Stimulated activated CD8-positive, alpha-beta memory T cell treated with anti-CD3 and anti-CD28 coated beads, Interleukin-2, amount 100 ng/mL, for 48 hours (primary cell): ENCODE measurements at places on chromosomes 5 and 9.

DNA sequence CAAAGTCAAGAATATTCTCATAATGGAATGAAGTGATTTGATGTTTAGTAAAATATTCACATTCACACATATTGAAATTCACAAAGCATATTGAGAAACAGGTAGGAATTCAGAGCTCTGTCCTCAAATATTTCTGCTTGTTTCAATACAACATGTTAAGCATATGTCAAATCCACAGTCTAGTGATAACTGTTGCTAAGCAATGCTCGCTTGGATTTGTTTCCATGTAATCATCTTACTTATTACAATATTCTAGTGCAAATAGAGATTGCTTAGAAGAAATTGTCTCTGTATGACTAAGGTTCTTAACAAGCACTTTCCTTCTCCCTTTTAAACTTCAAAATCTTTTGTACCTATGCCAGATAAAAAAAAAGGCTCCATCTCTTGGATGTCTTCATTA lies 995.7 kb downstream of the CDH18 start:
- DNase-seq: no peak

- no peak for DNase-seq
Measured at GRCh38 chr9:4983601-4984165, 1.4 kb upstream of the JAK2 start.

- DNase-seq: no peak
Measured at GRCh38 chr9:124262649-124262972, 4.9 kb downstream of the NEK6 start.

GRCh38 chr5:171318026-171318425 lies 9.0 kb downstream of the TLX3 start:
- DNase-seq: no peak

DNA sequence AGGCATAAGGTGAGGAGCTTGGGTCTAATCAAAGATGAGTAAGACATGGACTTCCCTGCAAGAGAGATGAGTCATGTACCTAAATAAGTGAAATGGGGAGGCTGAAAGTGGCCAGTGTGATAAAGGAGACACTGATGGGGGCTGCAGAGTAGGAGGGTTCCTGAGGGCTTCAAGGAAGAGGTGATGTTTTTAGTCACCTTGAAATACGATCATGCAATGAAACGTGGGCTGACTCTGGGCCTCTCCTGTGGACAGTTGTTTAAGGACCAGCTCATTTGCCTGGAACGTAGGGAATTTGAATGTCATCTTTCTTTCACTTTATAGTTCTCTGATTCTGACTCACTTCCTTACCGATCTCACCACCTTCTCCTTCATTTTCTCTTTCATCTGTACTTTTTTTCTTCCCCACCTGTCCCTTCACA lies 49.6 kb upstream of the CPLX2 start:
- DNase-seq: no peak

GRCh38 chr9:109781086-109781485 lies 1.1 kb downstream of the PALM2AKAP2 start:
- no peak for DNase-seq

GRCh38 chr9:112380825-112381221 lies 915 bp downstream of the HSDL2 start:
- DNase-seq: no peak

DNA sequence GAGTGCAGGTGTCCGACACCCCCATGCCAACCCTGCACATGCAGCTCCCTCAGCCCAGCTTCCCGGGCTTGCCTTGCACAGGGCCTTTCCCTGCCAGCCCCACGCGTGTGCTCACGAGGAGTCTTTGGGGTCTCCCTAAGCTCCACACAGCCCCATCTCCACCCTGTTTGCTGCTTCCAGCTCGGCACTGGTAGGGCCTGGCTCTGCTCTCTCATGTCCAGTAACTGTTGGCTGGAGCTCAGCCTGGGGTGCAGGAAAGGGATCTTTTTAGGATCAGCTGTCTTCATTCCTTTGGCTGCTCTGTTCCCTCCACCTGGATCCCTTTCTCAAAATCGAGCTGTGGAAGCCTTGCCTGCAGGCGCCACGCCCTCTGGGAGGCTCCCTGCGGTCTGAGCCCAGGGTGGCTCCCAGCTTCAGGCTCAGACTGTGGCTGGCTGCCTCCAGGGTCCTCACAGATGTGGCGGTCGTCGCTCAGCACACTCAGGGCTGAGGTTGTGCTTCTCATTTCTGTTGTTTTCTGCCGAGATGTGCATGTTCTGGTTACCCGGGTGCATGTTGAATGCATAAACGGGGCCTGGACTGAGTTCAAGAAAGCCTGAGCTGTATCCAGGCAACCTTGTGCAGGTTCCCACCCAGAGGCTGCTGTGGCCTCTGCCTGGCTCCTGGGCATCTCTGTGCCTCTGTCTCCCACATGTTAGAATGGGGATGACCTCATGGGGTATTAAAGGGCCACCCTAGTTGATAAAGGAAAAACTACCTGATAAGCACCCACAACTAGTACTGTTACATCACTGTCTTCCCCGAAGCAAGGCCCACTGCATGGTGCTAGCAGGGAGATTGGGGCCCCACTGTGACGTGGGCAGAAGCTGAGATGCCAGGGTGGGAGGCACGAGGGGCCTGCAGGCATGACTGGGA lies 4.3 kb downstream of the CACNA1B start:
- DNase-seq: no peak

- DNase-seq: peak; percentile 33
Measured at GRCh38 chr9:132486706-132487350, 76.8 kb downstream of the CFAP77 start.

GRCh38 chr9:111613436-111614040 lies 14.1 kb upstream of the PTGR1 start:
- no peak for DNase-seq

- DNase-seq: no peak
Measured at GRCh38 chr5:54080831-54081230, 229.5 kb downstream of the ARL15 start.

DNA sequence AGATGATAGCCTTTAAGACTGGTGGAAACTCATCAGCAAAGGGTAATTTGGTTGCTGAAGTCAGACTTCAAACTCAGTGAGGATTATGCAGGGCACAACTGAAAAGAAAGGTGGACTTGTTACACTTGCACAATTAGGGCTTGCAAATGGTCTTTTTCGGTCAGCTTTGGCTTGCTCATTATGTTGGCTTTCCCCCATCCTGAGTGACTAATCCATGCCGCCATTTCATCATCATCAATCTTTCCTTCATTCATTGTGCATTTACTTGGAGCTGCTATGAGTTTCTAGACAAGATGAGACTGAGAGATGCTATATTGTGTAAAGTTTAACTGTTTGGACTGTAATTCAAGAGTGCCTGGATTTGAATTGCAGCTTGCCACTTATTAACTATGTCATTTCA lies 134.8 kb upstream of the PPP1R2B start:
- DNase-seq: no peak

DNA sequence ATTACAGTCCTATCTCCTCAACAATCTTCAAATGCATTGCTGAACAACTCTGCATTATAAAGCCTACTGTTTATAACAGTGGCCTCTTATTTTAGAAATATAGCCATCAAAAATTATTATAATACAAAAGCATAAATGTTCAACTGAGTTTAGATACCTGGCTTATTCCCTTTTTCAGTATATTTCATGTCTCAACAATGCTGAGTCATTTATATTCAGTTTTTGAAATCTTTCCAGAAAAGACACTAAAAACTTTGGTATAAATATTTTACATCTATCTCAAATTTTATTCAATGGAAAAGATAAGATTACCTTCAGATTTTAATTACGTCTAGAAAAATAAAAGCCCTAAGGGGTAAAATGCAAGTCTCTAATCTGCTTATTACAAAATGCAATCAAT lies 37.9 kb downstream of the LURAP1L start:
- no peak for DNase-seq

DNA sequence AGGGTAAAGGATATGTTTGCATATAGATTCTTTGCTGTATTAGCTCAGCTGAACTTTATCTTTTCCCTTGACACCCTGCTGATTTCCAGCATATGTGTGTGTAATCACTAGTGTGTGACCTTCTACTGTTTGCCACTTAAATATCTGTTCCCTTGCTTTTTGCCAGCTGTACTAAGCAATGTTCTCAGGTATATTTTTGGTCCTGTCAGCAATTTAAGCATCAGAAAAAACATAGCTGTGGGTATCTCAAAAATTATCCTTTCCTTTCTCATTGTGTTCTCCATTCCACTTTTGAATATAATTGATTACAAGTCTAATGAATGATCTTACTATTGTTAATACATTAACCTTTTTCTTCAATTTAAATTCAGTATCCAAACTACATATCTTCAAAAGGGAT lies 59.2 kb upstream of the CDH10 start:
- no peak for DNase-seq

- no peak for DNase-seq
Measured at GRCh38 chr9:115138151-115138550, 20.2 kb upstream of the TNC start.

DNA sequence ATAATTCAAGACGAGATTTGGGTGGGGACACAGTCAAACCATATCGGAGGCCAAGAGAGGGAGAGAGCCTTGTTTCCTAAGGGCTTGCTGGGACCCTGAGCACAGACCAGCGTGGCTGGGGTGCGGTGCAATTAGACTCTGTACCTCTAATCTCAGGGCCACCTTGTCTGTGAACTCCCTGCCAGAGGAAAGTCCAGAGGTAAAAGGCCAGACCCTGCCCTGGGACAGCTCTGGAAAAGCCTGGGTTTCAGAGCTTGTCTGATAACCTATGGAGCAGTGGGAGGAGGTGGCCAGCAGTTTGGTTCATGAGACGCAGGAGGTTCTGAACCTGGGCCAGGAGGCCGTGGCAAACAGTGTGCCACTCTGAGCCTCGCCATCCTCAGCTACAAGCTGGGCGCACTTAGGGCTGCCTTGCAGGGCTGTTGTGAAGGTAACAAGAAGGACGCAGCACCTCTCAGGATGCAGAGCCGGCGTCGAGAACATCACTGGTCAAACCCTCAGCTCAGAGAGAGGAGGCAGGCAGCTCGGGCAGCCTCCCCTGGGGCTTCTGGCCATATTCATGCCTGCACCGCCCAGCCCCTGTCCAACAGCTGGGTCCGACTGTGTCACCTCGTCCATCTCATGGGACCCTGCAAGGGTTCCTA lies 4.8 kb upstream of the DOLPP1 start:
- no peak for DNase-seq

- no peak for DNase-seq
Measured at GRCh38 chr9:880725-881124, 39.2 kb downstream of the DMRT1 start.

DNA sequence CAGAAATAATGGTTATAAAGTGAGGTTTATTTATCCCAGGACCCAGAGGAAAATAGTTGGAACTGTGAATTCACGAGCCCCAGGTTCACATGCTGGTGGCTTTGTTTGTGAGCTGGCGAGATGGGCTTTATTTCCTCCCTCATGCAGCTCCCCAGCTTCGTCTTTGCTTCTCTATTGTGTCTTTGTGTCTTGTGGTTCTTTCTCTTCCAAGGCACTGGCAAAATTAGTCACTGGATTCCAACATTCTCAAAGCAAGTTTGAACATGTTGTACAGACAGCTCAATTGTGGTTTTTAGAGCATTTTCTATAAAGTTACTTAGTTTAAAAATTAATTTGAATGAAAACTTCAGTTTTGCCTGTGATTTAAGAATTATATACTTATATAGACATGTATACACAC lies 7.2 kb downstream of the NDUFS6 start:
- DNase-seq: no peak

GRCh38 chr5:2916076-2916682 lies 164.7 kb upstream of the IRX2 start:
- no peak for DNase-seq

DNA sequence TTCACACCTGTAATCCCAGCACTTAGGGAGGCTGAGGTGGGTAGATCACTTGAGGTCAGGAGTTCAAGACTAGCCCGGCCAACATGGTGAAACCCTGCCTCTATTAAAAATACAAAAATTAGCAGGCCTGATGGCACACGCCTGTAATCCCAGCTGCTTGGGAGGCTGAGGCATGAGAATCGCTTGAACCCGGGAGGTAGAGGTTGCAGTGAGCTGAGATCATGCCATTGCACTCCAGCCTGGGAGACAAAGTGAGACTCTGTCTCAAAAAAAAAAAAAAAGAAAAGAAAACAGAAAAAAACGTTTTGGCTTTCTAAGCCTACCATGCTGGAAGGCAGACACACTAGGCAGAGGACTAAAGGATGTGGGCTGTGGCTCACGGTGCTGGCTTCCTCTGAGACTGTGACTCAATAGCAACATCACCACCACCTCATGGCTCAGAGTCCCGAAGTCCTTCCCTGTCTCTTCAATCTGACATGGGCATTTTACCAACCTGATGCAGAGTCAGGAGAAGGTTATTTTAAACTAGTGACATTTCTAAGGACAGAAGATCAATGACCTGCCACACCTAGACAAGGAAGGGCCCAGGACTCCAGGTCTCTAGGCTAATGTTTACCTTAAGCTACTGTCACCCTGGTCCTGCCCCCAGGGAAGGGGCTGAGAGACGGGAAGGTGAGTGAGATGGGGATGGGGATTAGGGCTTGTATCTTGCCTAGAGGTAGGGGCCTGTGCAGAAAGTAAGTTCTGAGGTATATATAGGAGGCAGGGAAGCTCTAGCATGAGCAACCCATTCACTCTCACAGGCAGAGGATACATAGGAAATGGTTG lies 3.7 kb downstream of the ECSCR start:
- no peak for DNase-seq

DNA sequence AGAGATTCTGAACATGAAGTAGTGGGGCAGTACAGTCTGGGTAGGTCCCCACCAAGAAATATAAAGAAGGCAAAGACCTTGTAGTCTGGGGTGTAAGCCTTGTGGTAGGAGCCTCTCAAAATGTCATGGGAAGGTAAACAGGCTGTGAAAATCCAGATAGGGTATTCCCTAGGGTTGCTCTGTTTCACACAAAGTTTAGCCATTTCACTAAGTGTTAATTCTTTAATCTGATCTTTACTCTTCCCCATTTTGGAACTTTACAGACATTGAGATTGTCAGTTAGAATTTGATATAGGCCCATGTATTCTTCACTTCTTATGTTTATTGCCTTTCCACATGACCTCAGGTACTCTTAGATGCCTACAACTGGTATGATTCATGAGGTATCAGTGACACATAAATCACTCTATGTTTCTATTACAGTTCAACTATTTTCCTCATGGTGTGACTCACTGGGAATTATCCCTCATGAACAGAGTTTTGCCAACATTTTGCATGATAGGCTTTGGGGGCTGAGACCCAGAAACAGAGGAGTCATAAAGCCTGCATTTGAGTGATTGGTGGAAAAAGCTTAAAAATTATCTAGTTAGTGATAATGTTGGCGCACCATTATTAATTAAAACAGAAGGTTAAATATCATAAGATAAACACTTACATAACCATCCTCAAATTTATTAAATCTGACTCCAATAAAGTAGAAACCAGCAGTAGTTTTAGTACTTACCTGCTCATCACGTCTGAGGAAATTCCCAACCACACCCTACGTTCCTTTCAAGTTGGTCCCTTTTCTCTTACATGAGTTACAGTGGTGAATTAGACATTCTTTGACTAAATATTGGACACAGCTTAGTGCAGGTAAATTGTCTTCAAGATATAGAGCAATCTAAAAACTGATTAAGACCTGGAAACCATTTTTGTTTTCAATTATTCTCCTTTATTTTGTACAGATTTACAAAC lies 399.8 kb upstream of the MEF2C start:
- no peak for DNase-seq

GRCh38 chr5:149948993-149949392 lies 4.4 kb upstream of the PDE6A start:
- no peak for DNase-seq
